ENCODE measurements at places on chromosomes 6 and 20.
A peak's percentile ranks its signal among the peaks of the same experiment; 100 is the strongest.

DNA sequence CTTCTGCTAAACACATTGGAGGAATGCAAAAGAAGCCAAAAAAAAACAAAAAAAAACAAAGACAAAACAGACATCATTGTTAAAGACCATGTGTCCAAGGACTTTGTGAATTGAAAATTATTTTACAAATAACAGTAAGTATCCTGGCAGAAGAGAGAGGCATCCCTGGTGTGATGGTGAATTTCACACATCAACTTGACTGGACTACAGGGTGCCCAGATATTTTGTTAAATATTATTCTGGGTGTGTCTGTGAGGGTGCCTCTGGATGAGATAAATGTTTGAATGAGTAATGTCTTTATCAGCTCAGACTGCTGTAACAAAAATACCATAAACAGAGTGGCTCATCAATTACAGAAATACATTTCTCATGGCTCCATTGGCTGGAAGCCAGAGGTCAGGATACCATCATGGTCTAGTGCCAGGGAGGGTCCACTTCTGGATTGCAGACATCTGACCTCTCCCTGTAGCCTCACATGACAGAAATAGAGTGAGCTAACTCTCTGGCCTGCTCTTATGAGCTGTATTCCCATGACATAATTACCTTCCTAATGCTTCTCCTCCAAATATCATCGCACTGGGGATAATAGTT lies 12.2 kb upstream of the C6orf118 start:
- H3K36me3 ChIP-seq: no peaks in the 10 kb centered on the region
- H3K27ac ChIP-seq: no peak overlapping the region
- DNase-seq: no peak
- no peaks in the 10 kb centered on the region for H3K4me1 ChIP-seq
- H3K4me3 ChIP-seq: no peak overlapping the region
- no peaks in the 10 kb centered on the region for H3K27me3 ChIP-seq

GRCh38 chr20:10415013-10415650 lies 18.9 kb downstream of the MKKS start:
- DNase-seq: no peak
- no peak overlapping the region for H3K27ac ChIP-seq
- no peaks in the 10 kb centered on the region for H3K4me1 ChIP-seq
- H3K27me3 ChIP-seq: no peaks in the 10 kb centered on the region
- H3K4me3 ChIP-seq: no peak overlapping the region
- H3K36me3 ChIP-seq: peaks cover 8% of the 10 kb centered on the region

- DNase-seq: no peak
- H3K27ac ChIP-seq: no peak overlapping the region
- no peak overlapping the region for H3K4me3 ChIP-seq
- no peaks in the 10 kb centered on the region for H3K27me3 ChIP-seq
- peaks cover 5% of the 10 kb centered on the region for H3K4me1 ChIP-seq
- no peaks in the 10 kb centered on the region for H3K36me3 ChIP-seq
Observed at GRCh38 chr6:31908791-31909190, 6.9 kb upstream of the ZBTB12 start.

DNA sequence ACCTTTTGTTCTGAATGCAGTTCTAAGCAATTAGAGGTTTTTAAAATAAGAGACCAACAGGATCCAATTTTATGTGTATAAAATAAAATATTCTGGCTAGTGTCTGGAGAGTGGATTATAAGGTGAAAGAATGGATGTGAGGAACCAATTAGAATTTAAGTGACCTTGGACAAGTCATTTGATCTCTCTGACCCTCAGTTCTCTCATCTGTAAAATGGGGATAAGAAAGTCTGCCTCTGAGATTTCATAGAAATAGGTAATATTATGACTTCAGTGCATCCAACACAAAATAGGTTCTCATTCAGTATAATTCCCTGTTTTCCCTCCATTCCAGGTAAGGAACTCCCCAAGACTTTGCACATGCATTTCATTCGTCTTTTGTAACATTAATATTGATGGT lies 18.9 kb downstream of the CASS4 start:
- no peak for DNase-seq
- no peaks in the 10 kb centered on the region for H3K27me3 ChIP-seq
- H3K4me3 ChIP-seq: no peak overlapping the region
- no peaks in the 10 kb centered on the region for H3K4me1 ChIP-seq

- no peaks in the 10 kb centered on the region for H3K36me3 ChIP-seq
- no peak for DNase-seq
- no peaks in the 10 kb centered on the region for H3K27me3 ChIP-seq
- no peak overlapping the region for H3K27ac ChIP-seq
- H3K4me1 ChIP-seq: no peaks in the 10 kb centered on the region
- no peak overlapping the region for H3K4me3 ChIP-seq
Observed at GRCh38 chr6:158722176-158722729, 72.4 kb downstream of the SYTL3 start.

DNA sequence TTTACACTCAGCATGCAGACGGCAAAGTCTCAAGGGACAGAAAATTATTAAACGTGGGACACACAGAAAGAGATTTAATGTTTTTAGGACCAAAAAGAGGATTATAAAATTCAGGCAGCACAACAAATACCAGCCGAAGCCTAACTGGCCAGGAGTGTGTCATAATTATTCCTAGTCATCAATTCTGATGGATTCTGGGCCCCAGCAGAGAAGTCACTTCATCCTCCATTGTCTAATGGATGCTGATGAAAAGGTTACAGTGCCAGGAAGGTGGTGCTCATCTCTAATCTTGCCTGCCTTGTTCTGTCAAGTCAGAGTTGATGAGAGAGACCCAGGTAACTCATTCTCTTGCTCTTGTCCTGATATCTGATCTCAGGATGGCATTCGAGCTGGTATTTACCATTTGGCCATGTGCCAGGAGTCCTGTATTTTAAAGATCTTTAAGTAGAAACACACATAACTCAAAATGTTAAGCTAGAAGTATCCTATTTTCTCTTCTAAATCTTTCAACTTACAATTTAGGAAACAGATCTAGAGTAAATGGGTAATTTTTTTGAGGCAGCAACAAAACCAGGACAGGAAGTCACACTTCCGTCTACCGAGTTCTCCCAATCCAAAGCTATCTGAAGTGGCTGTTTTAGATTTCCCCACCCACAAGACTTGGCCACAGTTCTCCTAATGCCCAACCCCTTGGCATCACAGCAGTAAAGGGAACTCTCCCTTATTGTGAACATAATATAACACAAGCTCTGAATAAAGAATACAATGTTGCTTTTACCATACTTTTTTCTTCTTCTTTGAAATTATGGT lies 50.0 kb downstream of the ADAT2 start:
- H3K4me1 ChIP-seq: peaks cover 24% of the 10 kb centered on the region
- H3K27me3 ChIP-seq: no peaks in the 10 kb centered on the region
- H3K4me3 ChIP-seq: no peak overlapping the region
- no peak overlapping the region for H3K27ac ChIP-seq
- no peaks in the 10 kb centered on the region for H3K36me3 ChIP-seq
- DNase-seq: no peak

GRCh38 chr6:131692589-131692988 lies 8.6 kb downstream of the OR2A4 start:
- H3K27ac ChIP-seq: no peak overlapping the region
- H3K36me3 ChIP-seq: no peaks in the 10 kb centered on the region
- H3K27me3 ChIP-seq: no peaks in the 10 kb centered on the region
- H3K4me3 ChIP-seq: no peak overlapping the region

GRCh38 chr6:164927288-164928056 lies 381.9 kb downstream of the C6orf118 start:
- H3K27ac ChIP-seq: no peak overlapping the region
- no peaks in the 10 kb centered on the region for H3K4me1 ChIP-seq
- H3K36me3 ChIP-seq: no peaks in the 10 kb centered on the region
- H3K27me3 ChIP-seq: no peaks in the 10 kb centered on the region
- no peak for DNase-seq

GRCh38 chr6:111683749-111684267 lies 78.1 kb upstream of the TRAF3IP2 start:
- no peaks in the 10 kb centered on the region for H3K27me3 ChIP-seq
- peak overlapping the region; percentile 78 for H3K27ac ChIP-seq
- peak; percentile 90 for DNase-seq
- H3K4me3 ChIP-seq: no peak overlapping the region
- H3K36me3 ChIP-seq: no peaks in the 10 kb centered on the region

DNA sequence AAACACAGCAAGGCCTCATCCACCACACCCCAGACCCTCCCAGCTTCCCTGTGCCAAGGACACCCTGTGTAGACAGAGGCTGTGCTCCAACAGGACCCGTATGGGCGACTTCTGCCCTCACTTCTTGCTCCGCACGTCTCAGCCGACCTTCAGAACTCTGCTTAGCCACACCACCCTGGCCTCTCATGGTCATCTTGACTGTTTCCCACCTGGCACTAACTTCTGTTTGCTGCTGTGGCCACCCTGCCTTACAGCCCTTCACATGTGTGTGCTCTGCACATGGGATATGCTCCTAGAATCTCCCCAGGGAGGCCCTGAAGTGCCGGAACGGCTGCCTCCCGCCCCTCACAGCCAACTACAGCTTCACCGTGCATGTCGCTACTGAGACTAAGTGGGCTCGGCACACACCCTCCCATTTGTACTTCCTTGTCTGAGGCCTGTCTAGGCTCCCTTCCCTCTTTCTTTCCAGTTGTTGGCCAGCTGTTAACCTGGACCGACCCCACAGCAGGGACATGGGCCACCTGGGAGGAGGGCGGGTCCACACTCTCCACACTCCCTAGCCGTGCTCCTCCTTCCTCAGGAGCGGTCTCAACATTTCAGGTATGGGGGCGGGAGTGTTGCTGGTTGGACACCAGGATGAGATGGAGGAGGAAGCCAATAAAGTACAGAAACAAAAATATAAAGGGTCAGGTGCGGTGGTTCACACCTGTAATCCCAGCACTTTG lies 69.6 kb downstream of the PYGB start:
- no peak for DNase-seq
- no peaks in the 10 kb centered on the region for H3K4me1 ChIP-seq
- H3K4me3 ChIP-seq: no peak overlapping the region
- no peak overlapping the region for H3K27ac ChIP-seq
- H3K36me3 ChIP-seq: no peaks in the 10 kb centered on the region
- no peaks in the 10 kb centered on the region for H3K27me3 ChIP-seq

DNA sequence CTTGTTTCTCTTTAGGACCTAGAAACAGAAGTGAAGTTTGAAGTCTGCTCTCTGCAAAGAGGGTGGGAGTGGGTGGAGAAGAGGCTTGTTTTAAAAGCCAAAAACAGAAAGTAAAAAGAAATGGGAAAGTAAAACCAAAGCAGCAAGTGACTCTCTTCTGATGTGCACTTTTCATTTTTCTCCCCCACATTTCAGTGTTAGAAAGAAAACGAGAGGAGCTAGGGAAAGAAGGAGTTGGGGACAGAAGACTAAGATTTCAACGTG lies 1.3 kb downstream of the C6orf141 start:
- H3K4me3 ChIP-seq: peak overlapping the region; percentile 52
- H3K4me1 ChIP-seq: peaks cover 20% of the 10 kb centered on the region
- H3K36me3 ChIP-seq: no peaks in the 10 kb centered on the region
- H3K27ac ChIP-seq: no peak overlapping the region

DNA sequence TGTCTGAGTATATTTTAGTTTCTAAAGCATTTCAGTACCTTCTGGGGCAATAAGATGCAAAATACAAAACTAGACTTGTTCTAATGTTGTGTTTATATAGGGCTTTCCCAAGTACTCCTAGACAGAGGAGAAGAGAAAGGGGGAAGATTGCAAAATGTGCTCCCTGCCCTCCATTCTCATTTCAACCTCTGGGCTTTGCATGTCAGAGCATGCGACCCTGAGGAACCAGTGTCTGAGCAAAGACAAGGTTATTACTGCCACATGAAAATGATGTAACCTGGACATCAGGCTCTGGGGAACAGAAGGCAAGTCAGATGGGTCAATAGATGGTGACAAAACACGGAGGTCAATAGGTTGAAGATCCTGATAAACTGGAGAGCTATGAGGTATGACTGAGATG lies 253.5 kb upstream of the TCF21 start:
- H3K27ac ChIP-seq: no peak overlapping the region
- H3K4me3 ChIP-seq: no peak overlapping the region
- no peaks in the 10 kb centered on the region for H3K36me3 ChIP-seq
- peaks cover 7% of the 10 kb centered on the region for H3K4me1 ChIP-seq
- no peaks in the 10 kb centered on the region for H3K27me3 ChIP-seq

DNA sequence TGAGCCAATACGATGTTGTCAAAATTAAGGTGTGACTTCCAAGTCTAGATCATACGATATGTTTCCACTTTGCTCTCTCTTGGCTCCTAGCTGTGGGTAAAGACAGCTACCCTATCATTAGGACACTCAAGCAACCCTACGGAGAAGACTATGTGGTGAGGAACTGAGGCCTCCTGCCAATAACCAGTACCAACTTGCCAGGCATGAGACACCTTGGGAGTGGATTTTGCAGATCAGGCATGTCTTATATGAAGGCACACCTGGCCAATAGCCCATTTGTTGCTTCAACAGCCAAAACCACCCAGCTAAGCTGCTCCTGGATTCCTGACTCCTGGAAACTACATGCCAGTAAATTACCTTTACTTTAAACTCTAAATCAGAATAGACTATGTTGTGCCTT lies 863.4 kb downstream of the DHX35 start:
- H3K4me1 ChIP-seq: peaks cover 6% of the 10 kb centered on the region
- H3K27ac ChIP-seq: no peak overlapping the region
- H3K36me3 ChIP-seq: no peaks in the 10 kb centered on the region

- DNase-seq: no peak
- H3K4me3 ChIP-seq: no peak overlapping the region
- H3K4me1 ChIP-seq: no peaks in the 10 kb centered on the region
- H3K27me3 ChIP-seq: no peaks in the 10 kb centered on the region
Observed at GRCh38 chr6:78525976-78526375, 341.4 kb upstream of the IRAK1BP1 start.

DNA sequence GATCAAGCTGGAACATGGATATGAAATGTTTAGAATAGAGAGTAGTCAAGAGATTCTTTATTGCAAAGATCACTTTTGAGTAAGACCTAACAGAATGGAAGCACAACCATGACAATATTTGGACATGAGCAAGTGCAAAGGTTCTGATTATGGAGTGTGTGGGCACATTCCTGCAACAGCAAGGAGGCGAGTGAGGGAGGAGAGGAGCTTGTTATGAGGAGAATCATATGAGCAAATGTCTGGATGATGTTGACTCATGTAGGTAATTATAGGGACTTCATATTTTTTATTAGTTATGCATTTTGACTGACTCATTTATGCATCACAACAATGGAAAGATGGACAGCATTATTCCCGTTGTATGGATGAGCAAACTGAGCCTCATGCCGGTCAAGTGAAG lies 100.8 kb upstream of the SLC35B3 start:
- no peaks in the 10 kb centered on the region for H3K4me1 ChIP-seq
- no peak overlapping the region for H3K4me3 ChIP-seq
- no peaks in the 10 kb centered on the region for H3K27me3 ChIP-seq
- DNase-seq: no peak
- no peak overlapping the region for H3K27ac ChIP-seq

DNA sequence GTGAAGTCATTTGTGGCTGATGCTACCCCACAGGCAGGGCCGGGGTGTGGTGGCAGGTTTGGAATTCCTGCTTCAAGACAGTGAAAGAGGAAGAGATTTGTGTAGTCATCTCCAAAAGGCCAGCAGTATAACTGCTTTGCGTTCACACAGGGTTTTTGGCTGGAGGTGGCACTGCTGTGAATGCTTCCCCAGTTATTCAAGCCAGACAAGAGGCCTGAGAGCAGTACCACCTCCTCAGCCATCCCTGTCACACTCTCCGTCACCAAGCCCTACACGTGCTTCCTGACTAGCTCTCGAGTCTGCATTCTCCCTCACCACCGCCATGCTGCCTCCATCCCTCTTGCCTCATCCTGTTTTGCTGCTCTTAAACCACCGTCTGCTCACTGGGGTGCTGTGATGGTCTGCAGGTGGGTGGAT lies 23.9 kb downstream of the ARMC2 start:
- H3K27me3 ChIP-seq: peaks cover 3% of the 10 kb centered on the region
- no peaks in the 10 kb centered on the region for H3K36me3 ChIP-seq
- no peak for DNase-seq
- no peak overlapping the region for H3K4me3 ChIP-seq
- H3K4me1 ChIP-seq: peaks cover 51% of the 10 kb centered on the region
- H3K27ac ChIP-seq: peak overlapping the region; percentile 92
